ENCODE measurements at places on chromosomes 7 and 10.
A peak's percentile ranks its signal among the peaks of the same experiment; 100 is the strongest.

GRCh38 chr10:31697271-31698180, 231.1 kb downstream of the ARHGAP12 start:
- no peak for DNase-seq

DNA sequence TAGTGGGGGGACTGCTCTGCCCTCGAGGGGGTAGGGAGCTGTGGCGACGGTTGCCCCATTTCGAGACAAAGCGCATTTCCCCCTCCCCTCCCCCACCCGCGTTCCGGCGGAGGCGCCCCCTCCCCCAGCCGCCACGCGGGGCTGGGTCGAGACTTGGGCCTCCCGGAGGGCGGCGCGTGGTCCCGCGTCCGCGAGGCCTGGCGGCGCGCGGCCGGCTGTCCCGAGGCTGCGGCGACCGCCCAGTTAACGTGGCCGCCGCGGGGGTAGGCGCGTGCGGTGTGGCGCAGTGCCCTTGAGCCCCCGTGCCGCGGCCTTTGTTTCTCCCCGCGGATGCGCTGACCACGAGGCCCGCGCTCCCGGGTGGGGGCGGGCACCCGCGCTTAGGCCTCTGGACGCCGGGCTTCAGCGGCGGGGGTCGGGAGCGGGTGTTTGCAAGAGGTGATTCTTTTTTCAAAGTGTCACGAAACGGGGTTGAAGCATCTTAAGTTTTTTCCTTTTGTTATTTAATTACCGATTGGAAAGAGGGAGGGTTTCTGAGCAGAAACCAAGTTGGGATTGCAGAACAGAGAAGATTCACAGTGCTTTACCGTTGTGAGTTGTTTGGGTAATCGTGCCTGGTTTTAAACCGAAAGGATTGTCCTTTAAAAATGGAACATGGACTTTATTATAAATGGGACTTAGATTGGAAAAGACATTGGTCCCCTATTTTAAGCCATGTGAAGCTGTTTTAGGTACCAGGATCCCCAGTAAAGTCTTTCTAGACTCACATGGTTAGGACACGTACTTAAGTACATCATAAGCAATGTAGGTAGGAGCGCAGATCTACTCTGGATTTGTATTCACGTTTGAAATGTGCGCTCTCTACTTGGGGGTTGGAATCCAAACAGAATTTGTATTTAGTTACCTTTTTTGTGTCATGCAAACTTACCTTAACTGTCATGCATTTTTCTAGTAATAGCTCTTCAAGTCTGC, 760 bp downstream of the CBX3 start:
- DNase-seq, result peak; percentile 68

DNA sequence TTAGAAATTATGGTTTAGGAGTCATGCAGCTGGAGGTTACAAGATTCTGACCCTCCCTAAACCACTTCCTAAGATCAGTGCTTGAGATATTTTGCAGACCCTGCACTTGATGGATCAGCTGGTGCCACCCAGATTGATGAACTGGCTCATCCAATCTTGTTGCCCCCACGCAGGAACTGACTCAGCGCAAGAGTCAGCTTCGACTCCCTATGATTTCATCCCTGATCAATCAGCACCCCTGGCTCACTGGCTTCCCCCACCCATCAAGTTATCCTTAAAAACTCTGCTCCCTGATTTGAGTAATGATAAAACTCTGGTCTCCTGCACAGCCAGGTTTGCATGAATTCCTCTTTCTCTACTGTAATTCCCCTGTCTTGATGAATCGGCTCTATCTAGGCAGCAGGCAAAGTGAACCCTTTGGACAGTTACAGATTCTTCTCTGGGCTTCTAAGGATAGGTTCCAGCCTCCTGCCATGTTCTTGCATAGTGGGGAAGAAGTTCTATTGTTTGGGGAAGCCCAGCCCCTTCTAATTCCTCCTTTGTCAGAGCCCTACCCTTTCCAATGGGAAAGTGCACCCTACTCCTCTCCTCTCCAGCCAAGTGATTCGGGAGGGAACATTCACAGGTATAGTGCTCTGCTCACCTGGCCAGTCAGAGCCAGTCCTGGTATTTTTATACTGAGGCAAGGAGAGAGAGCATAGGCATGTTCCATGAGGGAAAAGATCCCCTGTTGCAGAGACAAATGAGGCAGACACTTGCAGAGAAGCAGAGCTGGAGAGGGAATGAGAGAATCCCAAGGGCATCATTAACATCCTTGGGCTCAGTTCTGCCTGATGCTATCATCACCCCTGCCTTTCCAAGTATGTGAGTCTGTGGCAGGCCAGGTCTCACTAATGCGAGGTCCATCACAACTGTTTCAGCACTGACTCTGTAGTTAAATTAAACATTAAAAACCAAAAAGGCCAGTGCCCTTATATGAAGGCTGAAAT, 224.4 kb upstream of the GALNT17 start:
- no peak for DNase-seq

GRCh38 chr10:72043016-72043834, 45.1 kb downstream of the SPOCK2 start:
- no peak for DNase-seq

- no peak for DNase-seq
These were observed 1.1 kb upstream of the KLF14 start for GRCh38 chr7:130734815-130735716.

Measured in H7 (cell line).